ENCODE measurements at places on chromosomes 12 and 14. TPM values are rescaled to one million over a fixed set of nuclear protein-coding genes. Genes with fewer than 3 reads are reported as not detected.

DNA sequence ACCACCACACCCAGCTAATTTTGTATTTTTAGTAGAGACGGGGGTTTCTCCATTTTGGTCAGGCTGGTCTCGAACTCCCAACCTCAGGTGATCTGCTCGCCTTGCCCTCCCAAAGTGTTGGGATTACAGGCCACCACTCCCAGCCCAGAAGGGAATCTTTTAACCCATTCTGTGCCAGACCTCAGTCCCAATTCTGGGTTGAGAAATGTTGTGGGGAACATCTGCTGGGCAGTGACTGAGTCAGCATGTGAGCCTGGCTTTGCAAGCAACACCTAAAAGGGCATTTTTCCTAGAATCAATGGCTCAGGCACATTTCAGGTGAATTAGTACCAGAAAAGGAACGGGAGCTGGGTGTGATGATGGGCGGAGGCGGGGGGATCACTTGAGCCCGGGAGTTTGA lies 7.6 kb upstream of the SPATS2 start:
- no peak overlapping the region for H3K4me3 ChIP-seq
- no peaks in the 10 kb centered on the region for H3K36me3 ChIP-seq
- H3K4me1 ChIP-seq, result peaks cover 22% of the 10 kb centered on the region
- no peaks in the 10 kb centered on the region for H3K27me3 ChIP-seq
- H3K27ac ChIP-seq, result no peak overlapping the region

The PNMA1 gene
- 37.2 TPM for total RNA-seq

The BORCS5 gene
- total RNA-seq, result 9.3 TPM

The HCAR2 gene
- not detected for total RNA-seq

The SLC6A13 gene
- 3.5 TPM for total RNA-seq

DNA sequence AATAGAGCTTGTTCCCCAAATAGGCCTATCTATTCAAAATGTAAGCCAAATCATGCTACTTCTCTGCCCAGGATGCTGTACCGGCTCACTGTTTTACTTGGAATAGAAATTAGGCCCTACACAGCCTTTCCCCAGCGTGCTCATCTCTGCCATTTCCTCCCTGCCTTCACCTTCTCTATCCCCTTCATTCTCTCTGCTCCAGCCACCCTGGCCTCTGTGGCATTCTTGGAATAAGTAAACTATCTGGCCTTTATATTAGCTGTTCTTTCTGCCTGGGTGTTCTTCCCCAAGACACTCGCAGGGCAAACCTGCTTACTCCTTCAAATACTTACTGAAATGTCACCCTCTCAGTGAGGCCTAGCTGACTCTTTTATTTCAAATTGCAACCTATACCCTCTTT lies 30.9 kb upstream of the DYRK2 start:
- no peak overlapping the region for H3K27ac ChIP-seq
- no peak for DNase-seq
- no peaks in the 10 kb centered on the region for H3K27me3 ChIP-seq
- H3K36me3 ChIP-seq, result no peaks in the 10 kb centered on the region
- no peak overlapping the region for H3K4me3 ChIP-seq
- no peaks in the 10 kb centered on the region for H3K4me1 ChIP-seq

The PDE3A gene
- 19.6 TPM for total RNA-seq

DNA sequence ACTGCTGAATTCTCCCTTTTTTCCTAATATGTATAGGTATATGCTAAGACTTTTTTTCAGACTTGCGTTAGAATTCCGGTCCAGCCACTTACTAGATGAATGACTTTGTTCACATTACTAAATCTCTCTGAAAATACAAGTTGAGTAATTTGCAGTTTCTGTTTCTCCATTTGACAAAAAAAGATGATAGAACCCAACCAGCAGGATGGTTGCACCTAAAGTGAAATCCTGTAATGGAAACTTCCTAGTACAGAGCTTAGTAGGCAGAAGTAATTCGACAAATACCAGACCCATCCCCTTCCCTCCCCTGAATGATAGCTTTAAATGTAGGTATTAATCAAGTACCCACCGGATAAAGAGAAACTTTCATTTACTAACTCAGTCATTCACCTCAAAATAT lies 113.6 kb upstream of the RAP1B start:
- H3K4me1 ChIP-seq, result no peaks in the 10 kb centered on the region
- no peak overlapping the region for H3K27ac ChIP-seq
- H3K36me3 ChIP-seq, result no peaks in the 10 kb centered on the region

DNA sequence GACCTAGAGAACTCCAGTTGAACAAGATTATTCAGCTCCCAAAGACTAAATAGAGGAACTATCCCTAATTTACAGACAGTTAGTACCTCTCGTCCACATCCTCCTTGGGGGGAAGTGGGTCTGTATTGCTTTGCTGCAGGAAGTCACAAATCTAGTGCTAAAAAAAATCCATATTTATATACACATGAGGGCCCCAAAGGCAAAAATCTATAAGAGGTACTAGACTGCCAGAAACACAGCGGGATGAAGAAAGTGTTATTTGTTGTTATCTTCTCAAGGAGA lies 190.1 kb downstream of the TTC8 start:
- peaks cover 10% of the 10 kb centered on the region for H3K4me1 ChIP-seq
- H3K36me3 ChIP-seq, result peaks cover 9% of the 10 kb centered on the region
- no peak overlapping the region for H3K27ac ChIP-seq
- no peak overlapping the region for H3K4me3 ChIP-seq
- DNase-seq, result no peak

DNA sequence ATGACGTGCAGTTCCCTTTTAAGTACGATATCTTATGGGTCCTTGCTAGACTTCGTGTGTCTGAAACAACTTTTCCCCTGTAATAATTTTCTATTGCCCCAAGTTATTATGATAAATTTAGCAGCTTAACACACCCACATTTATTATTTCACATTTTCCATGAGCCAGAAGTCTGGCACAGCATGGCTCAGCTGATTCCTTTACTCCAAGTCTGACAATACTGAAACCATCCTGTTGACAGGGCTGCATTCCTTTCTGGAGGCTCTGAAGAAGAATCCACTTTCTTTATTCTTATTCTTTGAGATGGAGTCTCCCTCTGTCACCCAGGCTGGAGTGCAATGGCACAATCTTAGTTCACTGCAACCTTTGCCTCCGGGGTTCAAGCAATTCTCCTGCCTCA lies 80.9 kb downstream of the DENND5B start:
- H3K27me3 ChIP-seq, result no peaks in the 10 kb centered on the region
- no peak overlapping the region for H3K27ac ChIP-seq
- H3K36me3 ChIP-seq, result no peaks in the 10 kb centered on the region

DNA sequence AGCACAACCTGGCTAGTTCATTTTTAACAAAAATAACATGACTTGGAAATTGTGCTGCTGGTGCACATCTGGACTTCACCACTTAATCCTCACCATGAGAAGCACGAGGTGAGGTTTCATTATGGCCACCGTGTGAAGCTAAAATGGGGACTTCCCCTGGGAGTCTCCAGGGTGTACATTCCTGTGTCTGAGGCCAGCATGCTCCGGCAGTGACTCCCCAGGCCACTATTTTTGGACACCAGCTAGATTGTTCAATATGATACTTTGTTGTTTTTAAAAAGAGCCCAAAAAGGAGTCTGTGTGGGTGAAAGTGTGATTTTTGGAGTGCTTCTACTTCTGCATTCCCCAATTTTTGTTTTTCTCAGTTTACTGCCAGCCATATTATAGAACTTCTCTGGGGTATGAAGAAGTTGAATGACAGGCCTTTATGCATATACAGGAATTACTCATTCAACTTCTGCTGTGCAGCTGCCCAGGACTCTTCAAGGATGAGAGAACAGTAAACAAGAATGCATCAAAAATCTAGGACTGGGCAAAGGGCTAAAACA lies 16.9 kb upstream of the AICDA start:
- no peaks in the 10 kb centered on the region for H3K27me3 ChIP-seq
- DNase-seq, result peak; percentile 22
- no peak overlapping the region for H3K4me3 ChIP-seq
- peaks cover 8% of the 10 kb centered on the region for H3K36me3 ChIP-seq
- no peak overlapping the region for H3K27ac ChIP-seq

DNA sequence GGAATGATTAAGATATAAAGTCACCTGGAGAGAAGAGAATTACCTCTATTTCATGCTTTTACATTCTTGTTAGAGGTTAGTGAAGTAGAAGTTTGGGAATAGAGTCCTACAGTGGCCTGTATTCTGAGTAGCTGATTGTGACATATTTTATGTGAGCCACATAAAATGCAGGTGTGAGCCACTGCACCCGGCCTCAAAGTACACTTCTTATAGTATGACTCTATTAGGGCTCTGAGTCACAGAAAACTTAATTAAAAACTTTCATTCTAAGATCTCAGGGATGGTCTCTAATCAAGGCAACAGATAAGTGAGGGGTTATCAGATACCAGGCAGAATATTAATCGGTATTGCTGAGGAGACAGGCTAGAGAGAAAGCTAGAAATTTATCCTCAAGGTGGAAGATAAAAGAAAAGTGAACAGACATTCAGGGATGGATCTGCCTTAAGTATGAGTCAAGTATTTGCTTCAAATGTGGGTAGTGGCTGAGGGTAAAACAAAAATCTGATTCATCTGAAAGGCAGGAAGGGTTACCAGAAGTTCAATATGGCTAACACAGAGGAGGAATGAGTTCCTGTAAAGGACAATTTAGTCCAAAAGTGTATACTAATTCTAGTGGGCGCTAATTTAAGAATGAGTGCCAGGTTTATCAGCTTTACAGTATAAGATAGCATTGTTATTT lies 5.5 kb upstream of the G2E3 start:
- H3K4me1 ChIP-seq, result peaks cover 39% of the 10 kb centered on the region
- H3K27me3 ChIP-seq, result no peaks in the 10 kb centered on the region
- no peak overlapping the region for H3K4me3 ChIP-seq
- H3K27ac ChIP-seq, result peak overlapping the region; percentile 45

GRCh38 chr12:27246774-27247173 lies 2.7 kb downstream of the STK38L start:
- peaks cover 16% of the 10 kb centered on the region for H3K4me1 ChIP-seq
- H3K4me3 ChIP-seq, result no peak overlapping the region
- peaks cover 21% of the 10 kb centered on the region for H3K36me3 ChIP-seq
- H3K27ac ChIP-seq, result no peak overlapping the region

DNA sequence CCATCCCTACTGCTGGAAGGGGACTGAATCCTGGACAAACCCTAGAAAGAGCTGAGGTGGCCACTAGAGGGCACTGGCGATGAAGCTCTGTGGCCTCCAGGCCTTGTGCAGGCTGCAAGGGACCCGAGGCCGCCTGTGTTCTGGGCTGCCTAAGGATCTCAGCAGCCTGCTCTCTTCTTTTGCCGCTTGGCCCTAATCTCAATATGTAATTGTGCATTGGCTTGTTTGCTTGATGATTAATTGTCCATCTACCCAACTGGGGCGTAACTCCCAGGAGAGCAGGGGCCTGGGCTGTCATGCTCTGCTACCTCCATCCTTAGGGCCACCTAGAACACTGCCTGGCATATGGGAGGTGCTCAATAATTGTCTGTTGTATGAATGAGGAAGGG lies 73.8 kb downstream of the SYNE3 start:
- no peak overlapping the region for H3K27ac ChIP-seq
- H3K27me3 ChIP-seq, result no peaks in the 10 kb centered on the region
- no peaks in the 10 kb centered on the region for H3K36me3 ChIP-seq
- DNase-seq, result peak; percentile 86
- no peaks in the 10 kb centered on the region for H3K4me1 ChIP-seq

Data from Calu3 (cell line).